Stimulated activated naive B cell treated with anti-CD40 and anti-IgM and Interleukin-4, amounts not matched to agents 10 μg/mL and 1 μg/mL and 100 μg/mL, for 72 hours (primary cell): ENCODE measurements at places on chromosomes 11 and 22.

- DNase-seq, result no peak
Measured at GRCh38 chr22:25120093-25120561, 79.5 kb upstream of the CRYBB3 start.

- DNase-seq, result no peak
Measured at GRCh38 chr22:31933816-31934482, 10.4 kb upstream of the YWHAH start.

- no peak for DNase-seq
Measured at GRCh38 chr11:95365348-95365747, 134.3 kb upstream of the SESN3 start.

DNA sequence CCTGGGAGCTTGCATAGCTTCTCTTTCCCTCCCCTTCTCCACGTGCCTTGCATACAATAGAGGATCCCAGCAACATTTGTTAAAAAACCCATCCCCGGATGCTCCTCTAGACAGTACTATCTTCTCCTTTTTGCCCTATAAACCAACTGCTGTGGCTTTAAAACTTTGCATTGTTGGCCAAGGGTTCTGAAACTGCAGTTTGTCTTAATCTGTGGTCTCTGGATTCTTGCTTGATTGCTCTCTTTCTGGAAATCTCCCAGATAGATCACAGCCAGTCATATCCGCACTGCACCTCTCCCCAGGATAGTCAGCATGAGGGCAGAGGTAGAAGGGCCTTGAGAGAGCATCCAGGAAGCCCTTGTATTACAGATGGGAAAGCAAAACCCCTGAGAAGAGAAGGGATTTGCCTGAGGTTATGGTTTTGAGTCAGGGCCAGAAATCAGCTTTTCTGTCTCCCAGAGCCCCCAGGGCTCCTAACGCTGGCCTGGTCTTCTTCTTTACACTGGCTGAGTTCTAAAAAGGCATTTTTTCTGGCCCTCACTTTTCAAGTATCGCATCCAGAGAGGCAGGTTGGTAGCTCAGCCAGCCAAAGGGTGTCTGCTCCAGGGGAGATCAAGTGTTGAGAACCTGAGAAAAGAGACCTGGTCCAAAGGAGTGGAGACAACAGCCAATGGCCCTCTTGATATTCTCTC lies 70.6 kb downstream of the ADM start:
- no peak for DNase-seq

DNA sequence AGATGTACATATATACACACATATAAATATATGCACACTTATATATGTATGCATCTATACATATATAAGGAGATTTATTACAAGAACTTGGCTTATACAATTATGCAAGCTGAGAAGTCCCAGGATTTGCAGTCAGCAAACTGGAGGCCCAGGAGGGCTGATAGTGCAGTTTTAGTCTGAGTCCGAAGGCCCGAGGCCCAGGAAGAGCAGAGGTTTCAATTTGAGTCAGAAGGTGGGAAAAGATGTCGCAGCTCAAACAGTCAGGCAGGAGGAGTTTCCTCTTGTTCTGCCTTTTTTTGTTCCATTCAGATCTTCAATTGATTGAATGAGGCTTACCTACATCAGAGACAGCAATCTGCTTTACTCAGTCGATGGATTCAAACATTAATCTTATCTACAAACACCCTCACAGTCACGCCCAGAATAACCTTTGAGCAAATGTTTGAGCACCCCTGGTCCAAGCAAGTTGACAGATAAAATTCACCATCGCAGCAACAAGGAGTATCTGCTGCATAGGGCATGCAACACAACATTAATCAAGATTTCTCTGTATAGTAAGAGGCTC lies 4.0 kb upstream of the SGSM1 start:
- no peak for DNase-seq

- DNase-seq, result no peak
Measured at GRCh38 chr22:30753701-30754100, 59.0 kb downstream of the OSBP2 start.

DNA sequence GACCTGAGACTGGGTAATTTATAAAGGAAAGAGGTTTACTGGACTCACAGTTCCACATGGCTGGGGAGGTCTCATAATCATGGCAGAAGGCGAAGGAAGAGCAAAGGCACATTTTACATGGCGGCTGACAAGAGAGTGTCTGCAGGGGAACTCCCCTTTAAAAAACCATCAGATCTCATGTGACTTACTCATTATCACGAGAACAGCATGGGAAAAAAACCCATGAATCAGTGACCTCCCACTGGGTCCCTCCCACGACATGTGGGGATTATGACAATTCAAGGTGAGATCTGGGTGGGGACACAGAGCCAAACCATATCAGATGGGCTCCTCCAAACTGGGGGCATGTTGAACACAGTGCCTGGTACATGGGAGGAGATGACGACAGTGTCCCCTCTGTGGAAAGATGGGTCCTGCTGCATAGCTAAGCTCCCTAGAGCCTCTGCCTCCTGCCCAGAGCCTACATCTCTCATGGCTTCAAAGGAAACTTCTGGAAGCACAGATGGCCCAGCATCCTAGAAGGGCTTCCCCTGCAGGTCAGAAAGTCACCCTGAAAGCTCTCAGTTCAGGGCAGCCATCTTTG lies 46.1 kb downstream of the MYEOV start:
- no peak for DNase-seq

DNA sequence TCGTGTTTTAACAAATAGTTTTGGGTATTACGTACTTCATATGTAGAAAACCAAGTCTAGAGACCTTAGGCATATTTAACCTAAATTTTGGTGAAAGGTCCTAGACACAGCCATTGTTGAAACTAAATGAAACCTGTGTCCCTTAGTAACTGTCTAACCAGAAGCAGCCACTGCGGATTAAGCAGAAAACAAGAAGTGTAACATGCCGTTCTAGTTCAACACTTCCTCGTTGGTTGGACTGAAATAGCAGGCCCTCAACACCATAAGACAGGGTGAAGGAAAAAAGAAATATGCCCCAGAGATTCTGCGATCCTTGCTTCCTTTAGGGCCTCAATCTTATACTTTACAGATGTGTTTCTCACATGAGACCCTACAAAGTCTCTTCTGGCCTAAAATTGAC lies 2.0 kb downstream of the NAA40 start:
- no peak for DNase-seq

GRCh38 chr11:44464741-44465140 lies 100.7 kb upstream of the CD82 start:
- DNase-seq, result no peak

DNA sequence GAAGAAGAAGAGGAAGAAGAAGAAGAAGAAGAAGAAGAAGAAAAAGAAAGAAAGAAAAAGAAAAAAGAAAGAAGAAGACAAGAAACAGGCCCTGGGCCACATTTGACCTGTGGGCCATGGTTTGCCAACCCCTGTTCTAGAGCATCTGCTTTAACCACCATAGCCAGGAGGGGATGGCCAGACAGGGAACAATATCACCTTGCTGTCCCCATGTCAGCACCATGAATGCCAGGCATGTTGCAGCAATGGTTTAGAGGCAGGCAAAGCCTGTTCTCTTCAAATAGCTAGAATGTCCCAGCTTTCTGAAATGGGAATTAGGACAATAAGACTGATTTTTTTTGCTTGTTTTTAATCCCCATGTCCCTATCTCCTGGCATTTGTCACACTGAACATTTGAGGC lies 338.6 kb upstream of the PLET1 start:
- no peak for DNase-seq

DNA sequence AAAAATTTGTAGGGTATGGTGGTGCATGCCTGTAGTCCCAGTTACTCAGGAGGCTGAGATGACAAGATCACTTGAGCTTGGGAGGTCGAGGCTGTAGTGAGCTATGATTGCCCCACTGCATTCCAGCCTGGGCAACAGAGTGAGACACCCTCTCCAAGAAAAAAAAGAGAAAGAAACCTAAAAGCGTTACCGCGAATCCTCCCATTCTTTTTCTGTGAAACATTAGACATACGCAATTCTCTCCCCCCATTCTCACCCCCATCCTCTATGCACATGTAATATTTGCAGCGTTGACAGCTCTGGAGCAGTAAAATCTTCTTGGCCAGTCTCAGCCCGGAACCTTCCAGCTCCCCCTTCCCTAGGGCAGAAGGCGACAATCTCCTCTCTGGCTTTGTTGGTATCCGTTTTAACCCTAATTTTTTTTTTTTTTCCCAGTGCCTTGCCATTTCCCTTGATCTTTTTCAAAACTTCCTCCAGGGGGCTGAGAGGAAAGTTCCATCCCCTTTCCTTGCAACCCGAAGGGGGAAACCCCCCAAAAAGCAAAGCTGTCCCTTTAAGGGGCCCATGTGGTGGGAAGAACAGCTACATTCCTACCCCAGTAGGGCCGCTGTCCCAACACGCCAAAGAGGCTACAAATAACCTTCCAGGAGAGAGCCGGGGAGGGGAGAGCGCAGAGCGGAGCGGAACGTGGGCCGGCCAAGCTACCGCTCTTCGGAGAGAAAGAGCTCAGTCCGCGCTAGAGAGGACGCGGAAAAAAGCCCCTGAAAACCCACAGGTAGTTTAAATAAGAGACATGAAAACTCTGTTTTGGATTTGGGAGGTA lies 1.9 kb downstream of the LRP4 start:
- no peak for DNase-seq

GRCh38 chr11:134728186-134728585 lies 316.1 kb upstream of the B3GAT1 start:
- DNase-seq, result no peak

GRCh38 chr11:114076921-114077331 lies 17.4 kb downstream of the ZBTB16 start:
- DNase-seq, result no peak

DNA sequence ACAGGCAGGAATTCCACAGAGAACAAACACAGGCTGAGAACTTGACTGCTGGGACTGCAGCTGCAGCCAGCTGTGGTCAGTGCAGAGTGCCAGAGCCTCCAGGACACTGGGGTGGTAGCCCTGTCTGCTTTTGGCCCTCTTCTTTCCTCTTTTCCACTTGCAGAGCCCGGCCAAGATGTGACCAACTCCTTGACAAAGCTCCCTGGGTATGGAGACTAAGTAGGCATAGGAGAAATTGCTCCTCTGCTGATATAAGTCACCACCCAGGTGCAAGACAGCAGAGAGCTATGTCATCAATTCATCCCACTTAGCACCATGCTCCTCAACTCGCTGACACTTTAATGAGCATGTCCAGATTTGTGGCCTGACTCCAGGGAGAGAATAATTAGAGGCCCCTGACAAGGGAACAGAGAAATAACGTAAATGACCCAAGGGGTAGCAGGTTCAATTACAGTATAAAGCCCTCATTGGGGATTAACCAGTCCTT lies 369.4 kb upstream of the B3GAT1 start:
- DNase-seq, result no peak

- no peak for DNase-seq
Measured at GRCh38 chr22:43008509-43008908, 6.4 kb downstream of the PACSIN2 start.

DNA sequence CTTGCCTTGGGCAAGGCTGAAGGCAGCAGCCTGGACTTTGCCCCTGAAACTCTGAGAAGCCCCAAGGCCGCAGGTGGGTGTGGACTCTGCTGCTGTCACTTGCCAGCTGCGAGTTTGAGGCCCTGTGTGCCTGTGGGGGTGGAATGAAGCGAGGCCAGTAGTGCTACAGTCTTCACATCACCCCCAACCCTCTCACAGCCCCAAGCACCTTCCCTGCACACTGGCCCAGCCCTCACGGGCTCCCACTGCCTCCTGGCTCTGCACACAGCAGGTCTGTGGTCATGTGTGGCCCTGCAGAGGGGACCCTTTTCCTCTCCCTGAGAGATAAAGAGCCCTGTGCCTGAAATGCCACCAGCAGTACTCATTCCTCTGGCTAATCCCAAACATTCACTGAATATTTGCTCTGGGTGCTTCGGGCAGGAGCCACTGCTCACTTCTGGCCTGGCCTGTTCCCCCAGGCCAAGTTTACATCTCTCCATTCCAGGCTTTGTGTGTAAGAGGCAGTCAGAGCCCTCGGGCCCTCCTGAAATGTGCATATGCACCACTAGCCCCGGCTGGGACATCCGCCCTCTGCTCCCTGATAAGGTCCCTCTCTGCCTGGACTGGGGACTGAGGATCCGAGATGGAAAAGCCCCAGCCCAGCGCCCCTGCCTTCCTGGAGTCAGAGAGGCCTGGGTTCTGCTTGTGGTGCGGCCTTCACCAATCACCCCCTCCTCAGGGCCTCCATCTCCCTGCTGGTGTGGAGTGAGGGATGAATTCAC lies 17.7 kb downstream of the MGAT3 start:
- DNase-seq, result no peak

DNA sequence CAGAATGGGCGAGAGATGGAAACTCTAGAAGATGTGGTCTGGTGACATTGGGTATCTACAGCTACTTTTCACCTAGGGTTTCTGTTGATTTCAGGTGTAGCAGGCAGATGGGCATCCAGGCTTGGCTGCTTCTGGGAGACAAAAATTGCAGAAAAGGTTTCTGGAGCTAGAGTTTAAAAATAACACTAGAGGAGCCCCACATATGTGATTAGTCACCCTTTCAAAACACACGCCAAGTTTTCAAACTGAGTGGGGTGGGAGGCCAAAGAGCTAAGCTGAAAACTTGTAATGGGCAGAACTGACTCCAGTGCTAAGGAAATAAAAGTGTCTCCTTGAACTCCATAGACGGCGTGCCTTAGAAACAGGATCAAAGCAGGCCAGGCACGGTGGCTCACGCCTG lies 80.8 kb downstream of the GRK3 start:
- no peak for DNase-seq

GRCh38 chr22:32844251-32844650 lies 42.7 kb downstream of the TIMP3 start:
- no peak for DNase-seq

DNA sequence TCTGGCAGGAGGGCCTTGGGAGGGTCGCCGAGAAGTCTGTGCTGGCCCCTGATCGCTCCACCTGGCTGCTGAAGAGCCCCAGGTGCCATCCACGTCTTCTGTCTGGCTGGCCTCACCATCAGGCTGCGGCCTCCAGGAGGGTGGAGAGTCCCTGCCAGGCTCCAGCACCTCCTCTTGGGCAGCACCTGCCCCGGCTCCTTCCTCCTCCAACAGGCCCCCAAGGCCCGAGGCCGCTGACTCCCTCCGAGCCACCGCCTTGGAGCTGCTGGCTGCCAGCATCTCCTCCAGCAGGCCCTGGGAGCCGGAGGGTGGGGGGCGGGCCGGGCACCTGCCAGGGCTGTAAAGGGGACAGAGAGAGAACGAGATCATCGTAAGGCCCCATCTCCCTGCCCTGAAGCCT lies 22.3 kb downstream of the TNKS1BP1 start:
- DNase-seq, result no peak

DNA sequence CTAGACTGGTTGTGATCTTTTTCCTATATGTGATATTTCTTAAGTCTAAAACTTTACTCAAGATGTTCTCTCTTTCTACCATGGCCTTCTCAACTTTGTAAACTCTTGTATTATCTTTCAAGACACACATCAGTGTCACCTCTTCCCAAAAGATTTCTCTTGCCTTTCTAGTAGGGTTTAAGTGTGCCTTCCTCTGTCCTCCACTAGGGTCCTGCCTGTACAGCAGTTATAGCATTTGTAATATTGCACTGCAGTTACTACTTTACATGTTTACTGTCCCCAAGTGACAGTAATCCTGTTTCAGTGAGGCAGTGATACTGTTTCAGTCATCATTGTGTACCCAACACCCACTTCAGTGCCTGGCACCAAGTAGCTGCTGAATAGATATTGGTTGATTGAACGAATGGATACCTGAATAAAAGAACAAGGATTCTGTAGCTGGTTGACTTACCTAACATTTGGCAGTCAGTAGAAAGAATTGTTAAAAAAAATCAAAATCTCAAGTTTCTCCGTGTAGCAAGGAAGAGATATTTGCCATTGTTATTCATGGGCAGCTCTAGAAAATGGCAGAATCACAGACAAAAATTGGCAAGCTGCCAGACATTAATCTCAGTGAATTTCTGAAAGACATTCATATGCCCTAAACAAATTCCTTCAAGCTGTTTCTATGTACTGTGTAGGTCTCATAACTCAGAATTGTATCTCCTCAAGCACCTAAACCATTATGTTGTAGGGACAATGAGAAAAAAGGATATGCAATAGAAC lies 79.4 kb downstream of the RBMXL2 start:
- DNase-seq, result no peak
